Activated naive CD4-positive, alpha-beta T cell treated with anti-CD3 and anti-CD28 coated beads, Interleukin-2, amount 50 U/mL, for 72 hours (primary cell): ENCODE measurements at places on chromosomes 7 and 10.
A peak's percentile ranks its signal among the peaks of the same experiment; 100 is the strongest.

DNA sequence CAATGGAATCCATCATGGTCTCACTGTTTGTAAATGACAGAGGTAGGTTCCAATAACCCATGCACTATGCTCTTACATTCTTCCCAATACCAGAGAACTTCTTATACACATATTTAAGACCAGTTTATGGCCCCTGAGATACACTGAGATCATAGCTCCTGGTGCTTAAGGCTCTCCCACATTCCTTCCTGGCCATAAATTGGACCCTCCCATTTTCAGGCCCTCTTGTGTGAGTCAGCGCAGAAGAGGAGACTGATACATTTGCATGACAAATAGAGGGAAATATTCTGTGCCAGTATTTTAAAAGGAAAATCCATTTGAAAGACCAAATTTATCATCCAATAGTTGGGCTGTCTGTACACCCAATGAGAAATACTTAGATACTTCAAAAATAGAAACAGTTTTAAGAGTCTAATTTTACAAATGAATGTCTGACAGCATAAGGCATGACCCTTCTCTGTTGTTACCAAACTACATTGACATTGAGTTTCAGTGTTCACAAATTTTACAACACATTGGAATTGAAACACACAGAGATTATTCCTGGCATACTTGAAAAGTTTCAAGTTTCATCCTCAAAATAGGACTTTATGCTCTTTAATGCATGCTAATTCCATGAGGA is 35.3 kb downstream of the SLC16A9 start:
- DNase-seq, result no peak

DNA sequence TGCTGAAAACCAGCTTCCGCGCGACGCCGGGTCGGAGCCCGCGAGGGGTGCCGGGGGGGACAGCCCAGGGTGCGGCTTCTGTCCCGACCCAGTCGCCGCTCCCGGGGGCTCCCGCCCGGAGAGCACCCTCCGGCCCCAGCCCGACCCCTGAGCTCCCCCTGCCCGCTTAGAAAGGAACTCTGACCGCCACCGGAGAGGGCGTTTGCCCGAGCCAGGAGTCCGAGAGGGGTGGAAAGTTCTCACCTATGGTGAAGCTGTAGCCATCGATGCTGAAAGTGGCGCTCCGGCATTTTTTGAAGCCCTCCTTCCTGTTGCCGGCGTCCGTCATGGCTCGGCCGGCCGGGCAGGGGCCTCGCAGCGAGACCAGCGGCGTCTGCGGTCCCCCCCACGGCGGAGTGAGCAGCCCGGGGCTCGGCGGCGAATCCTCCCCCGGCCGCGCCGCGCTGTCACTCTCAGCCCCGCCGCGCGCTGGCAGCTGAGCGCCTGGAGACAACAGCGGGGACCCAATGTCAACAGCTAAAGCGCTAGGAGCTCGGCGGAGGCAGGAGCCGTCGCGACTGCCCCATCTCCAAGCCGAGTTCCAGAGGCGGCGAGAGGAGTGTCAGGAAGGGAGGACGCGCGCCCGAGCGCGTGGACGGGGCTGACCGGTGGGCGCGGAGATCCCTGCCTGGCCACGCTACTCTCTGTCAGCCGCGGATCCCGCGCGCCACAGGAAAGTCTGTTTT is 191.6 kb downstream of the LSM5 start:
- no peak for DNase-seq

- no peak for DNase-seq
Measured at GRCh38 chr10:33900596-33900995, 566.1 kb upstream of the NRP1 start.

- no peak for DNase-seq
Measured at GRCh38 chr7:136869991-136870865, 1.8 kb downstream of the CHRM2 start.

- peak; percentile 74 for DNase-seq
Measured at GRCh38 chr7:155804897-155805825, 7.1 kb downstream of the SHH start.

GRCh38 chr7:44713680-44714335 is 34.8 kb upstream of the ZMIZ2 start:
- no peak for DNase-seq

DNA sequence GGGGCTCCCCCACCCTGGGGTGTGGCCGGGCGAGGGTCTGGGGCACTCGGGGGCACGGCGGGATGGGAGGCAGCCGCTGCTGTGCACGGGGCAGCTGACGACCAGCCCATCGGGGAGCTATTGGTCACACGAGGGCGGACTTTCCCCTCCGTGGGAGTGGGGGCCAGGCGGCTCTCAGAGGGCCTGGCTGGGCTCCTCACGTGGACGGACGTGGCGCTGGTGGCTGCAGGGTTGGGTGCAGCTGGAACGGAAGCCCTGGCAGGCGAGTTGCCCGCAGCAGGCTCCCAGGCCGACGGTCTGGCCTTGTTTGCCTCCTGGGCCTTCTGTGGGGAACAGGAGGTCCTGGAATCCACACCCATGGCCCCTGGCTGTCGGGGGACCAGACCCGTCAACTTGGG is 14.3 kb downstream of the MICALL2 start:
- no peak for DNase-seq
